ENCODE measurements at places on chromosomes 13 and 19.

DNA sequence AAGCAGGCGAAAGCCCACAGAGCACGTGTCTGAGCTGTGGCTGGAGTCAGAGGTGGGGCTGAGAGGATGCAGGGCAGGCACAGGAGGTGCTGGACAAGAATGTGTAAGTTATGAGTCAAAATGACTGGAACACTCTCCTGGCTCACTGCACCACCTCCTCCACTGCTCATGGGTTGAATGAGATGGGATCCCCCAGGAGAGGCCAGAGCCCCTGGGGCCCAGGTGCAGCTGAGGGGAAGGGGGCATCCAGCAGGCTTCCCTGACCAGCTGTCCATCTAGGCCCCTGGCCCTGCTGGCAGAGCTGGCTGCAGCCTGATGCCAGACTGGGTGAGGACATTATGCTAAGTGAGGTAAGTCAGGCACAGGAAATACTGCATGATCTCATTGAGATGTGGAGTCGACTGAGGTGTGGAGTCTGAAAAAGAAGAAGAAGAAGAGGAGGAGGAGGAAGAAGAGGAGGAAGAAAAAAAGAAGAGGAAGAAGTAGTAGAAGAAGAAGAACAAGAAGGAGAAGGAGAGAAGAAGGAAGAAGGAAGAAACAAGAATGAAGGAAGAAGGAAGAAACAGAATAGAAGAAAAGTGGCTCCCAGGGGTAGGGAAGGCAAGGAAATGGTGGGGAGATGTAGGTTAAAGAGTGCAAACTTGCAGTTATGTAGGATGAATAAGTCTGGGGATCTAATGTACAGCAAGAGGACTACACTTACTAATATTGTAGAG is 747.4 kb downstream of the UQCRFS1 start:
- DNase-seq = no peak

DNA sequence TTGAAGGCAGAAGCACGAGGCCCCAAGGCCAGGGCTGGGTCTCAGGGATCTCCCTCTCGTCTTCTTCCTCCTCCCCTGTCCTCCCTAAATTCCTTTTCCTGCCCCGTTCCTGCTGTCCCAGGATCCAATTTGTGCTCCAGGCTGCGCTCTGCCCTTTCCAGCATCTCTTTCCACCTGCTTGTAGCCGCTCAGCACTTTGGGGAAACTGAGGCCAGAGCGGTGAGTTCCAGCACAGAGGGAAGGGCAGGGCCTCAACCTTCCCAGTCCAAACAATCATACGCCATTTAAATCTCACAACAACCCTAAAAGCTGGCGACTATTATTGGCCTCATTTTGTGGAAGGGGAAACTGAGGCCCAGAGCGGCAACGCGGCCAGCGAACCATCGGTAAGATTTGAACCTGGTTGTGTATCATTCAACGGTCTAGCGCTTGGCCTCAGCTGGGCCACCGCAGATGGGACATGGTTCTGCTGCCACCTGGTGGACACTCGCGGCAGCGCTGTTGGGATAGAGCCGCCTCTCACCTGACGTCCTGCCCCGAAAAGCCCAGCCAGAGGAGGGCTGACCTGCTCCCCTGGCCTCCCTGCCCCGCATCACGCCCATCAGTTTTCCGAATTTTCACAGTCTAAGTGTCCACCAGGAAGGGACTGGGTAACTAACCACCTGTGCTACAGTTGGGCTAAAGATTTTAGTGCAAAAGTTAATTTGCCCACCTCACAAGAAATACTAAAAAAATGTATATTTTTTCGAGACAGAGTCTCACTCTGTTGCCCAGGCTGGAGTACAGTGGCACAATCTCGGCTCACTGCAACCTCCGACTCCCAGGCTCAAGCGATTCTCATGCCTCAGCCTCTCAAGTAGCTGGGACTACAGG is 4.2 kb upstream of the RPL18A start:
- DNase-seq = peak; percentile 55

DNA sequence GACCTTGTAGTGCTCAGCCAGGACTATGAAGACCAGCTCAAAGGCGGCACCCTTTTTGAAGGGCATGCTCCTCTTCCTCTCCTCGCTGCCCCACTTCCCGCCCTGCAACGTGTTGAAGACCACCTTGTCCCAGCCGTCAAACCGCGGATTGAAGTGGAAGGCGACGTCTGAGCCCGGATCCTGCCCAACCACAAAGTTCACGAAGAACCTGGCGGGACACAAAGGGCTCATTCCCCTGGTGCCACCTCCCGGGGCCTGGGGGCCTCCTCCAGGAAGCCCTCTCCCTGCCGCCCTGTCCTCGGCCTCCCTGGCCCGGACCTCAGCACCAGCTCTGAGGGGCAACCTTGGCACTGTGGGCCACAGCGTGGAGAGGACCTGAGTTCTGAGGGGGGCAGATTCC is 4.0 kb downstream of the LGALS4 start:
- DNase-seq = no peak

DNA sequence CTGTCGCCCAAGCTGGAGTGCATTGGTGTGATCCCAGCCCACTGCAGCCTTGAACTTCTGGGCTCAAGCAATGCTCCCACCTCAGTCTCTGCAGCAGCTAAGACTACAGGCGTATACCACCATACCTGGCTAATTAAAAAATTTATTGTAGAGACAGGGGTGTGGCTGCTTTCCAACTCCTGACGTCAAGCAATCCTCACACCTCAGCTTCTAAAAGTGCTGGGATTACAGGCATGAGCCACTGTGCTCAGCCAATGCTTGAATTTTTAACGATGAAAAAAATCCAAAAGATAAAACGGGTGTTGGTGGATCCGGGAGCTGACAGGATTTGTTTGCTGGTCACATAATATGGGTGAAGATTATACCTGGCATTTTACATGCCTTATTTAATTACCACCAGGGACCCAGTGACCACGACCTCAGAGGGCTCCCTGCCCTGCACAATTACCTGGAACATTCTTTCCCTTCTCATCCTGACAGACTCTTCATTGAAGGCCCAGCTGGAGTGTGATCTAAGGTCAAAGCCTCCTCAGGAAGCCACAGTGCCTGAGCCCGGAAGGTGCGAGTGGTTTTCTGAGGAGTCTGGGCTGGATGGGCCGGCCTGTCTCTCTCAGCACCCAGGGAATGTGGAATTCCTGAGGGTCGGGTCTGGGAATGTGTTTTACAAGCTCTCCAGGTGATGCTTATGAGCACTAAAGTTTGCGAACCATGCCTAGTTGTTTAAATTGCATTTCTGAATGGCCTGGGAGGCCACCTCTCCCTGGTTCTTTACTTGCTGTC is 193.3 kb downstream of the USP12 start:
- no peak for DNase-seq

DNA sequence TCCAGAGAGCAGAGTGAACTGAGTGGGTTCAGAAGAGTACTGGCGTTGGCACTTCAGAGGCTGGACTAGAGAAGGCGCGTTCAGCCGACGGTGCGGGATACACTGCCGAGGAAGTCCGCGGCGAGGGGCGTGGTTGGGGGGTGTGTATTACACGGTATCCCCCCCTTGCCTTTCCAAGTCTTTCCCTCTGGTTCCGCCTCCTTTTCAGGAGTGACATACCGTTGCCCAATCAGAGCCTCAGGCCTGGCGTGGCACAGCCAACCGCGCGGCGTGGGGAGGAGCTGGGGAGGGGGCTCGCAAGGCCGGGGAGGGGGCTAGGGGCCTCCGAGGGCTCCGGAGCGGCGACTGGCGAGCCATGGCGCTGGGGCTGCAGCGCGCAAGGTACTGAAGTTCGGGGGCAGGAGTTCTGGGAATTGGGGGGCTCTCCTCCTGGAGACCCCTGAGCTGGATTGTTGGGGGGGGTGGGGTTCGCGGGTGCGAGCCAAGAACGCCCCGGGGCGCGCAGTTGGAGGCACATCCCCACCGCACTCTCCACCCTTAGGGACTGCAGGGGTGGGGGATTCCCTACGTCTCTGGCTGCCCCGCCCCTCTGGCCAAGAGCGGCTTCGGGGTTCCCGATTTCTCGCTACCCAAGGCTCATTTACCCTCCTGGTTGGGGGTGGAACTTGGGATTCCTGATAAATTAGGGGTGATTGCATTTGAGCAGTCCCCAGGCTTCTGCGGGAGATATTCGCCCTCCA is at the start of gene HIF3A:
Gene HIF3A (plus strand): TSS at position 321 of the 740 bp plus-strand sequence. CDS start 35 bp downstream, at position 356.
- DNase-seq = no peak

DNA sequence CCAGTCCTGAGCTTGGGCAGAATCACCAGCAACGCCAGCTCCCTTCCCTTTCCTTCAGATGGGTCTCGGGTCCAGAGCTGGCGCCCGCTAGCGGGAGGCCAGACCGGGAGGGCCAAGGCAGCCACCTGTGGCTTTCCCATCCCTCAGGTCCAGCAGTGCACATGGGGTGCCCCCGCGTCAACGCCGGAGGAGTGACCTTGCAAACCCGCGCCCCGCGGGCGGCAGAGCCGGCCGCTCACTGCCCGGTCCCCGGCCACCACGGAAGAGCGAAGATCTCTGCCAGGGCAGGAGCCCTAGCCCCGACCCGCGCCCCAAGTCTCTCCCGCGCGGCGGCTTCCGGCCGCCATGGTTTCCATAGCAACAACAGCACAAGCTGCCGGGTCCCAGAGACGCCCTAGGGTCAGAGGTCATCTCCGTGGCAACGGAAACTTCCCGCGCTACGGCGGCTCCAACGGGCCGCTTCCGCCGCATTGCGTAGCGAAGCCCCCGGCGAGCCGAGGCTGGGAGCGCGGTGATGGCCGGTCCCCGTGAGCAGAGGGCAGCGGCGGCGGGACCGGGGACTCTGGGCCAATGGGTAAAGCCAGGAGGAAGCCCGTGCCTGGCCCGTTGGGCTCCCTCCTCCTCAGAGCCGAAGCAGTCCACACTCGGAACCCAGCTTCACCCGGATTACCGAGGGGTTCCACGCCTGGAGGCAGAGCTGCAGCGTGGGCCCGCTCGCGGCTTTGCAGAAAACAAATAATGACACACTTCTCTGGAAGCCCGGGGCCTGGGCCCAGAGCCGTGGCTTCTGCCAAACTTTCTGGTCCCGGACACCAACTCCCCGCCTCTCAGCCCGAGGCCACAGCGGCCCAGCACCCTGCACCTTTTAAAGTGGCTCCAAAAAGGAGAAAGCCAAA is 7.4 kb downstream of the FGF14 start:
- DNase-seq = peak; percentile 99

- no peak for DNase-seq
Observed at GRCh38 chr19:46609511-46610412, 8.6 kb downstream of the CALM3 start.

- no peak for DNase-seq
Observed at GRCh38 chr13:45940061-45940460, 88.5 kb upstream of the SIAH3 start.

Measured in SHP77 (cell line).